Colonic mucosa (tissue), 4 donors: ENCODE measurements at places on chromosomes 1 and 21. TPM values are rescaled to one million over a fixed set of nuclear protein-coding genes. Genes with fewer than 3 reads are reported as not detected.

KRTAP12-2 gene
- total RNA-seq = not detected

GRCh38 chr1:54460351-54460750, 54.2 kb upstream of the SSBP3 start:
- DNase-seq = no peak

DNA sequence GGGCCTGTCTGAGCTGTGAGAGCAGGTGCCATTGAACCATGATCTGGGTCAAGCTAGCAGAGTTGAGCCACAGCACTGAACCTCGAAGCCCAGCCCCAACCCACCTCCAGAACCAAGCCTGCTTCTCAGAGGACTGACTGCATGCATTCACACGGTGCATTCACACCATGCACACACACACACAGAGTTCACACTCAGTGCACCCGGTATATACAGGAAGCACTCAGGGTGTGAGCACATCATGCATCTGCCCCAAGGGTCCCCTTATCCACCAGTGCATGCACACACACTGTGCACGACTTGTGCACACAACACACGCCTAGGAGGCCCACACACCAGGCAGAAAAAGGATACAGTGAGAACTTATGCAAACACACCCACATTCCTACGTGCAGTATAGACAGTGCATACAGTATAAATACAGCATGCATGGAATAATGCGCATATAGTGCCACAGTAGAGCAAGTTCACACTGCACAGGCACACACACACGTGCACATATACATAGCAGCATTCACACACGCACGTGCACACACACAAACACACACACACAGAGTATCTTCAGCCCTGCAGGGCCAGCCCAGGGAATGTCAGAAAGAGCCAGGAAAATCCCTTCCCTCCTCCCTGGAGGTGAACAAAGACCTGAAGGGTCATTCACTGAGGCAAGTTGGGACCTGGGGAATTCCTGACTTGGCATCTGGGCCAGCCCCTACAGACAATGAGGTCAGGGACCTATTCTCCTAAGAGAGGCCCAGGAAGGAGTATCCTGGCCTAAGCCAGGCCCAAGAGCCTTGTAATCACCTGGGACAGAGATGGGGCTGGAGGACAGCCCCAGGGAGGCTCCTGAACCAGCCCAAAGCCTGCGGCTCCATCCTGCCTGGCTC, 42.1 kb downstream of the CAMK2N1 start:
- DNase-seq = no peak

- DNase-seq = no peak
These were observed 163.1 kb downstream of the PCNX2 start for GRCh38 chr1:233132445-233132844.

GRCh38 chr1:62439652-62440371, 3.0 kb downstream of the USP1 start:
- no peak for DNase-seq

DNA sequence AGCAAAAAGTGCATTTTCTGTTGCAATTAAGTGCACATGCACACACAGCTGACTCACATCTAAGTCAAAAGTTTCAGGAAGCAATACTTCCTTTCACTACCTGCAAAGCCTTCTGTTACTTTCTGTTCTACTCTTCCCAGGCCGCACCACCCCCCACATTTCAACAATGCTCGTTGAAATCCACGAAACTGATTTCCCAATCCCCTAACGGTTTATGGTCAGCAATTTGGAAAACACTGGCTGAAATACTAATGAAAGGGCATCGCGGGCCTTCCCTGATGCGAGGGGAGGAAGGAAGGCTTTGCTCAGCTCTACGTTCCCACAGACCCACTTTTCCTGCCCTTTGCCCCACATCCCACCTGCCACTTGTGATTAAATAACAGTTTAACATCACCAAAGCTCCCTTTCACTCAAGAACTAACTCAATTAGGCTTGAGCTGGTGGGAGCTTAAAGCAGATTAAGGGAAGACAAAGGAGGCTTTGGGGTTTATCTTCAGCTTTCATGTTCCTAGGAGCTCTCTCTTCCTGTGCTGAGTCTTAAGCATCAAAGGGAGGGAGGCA, 243.2 kb upstream of the RAB4A start:
- DNase-seq = no peak

PIGV gene
- total RNA-seq = 16.8 TPM

AMY1A gene
- not detected for total RNA-seq

FAAH gene
- 117 TPM for total RNA-seq

DNA sequence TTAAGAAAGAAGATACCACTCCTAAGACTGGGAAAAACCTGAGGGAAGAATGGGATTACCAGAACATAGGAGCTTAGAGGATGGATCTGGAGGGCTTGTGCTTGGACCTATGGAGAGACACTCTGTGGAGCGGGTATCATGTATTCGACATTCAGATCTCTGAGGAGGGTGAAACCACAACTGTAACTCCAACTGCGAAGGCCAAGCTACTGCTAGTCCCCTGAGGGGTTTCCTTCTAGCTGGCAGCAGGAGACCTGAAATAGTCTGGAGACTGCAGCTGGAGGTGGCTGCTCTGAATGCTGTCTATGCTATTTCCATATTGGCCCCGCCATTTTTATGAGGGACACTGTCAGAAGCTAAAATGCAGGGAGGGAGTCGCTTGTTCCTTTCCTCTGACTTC, 462.3 kb downstream of the PTPRC start:
- no peak for DNase-seq

VSIG8 gene
- not detected for total RNA-seq

TTLL7 gene
- total RNA-seq = 4.1 TPM

DNA sequence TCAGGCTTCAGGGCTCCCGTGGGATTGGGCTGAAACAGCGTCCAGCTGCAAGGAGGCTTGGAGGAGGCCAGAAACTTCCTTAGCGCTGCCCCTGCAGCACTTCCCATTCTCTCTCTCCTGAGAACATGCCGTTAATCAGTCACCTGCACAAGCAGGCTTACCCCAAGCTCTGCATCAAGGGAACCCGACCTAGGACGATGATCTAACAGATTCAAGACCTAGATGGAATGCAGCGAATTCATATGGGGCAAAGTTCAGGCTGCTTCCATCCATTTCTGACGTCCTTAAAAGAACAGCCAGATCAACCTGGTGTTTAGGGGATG, 114.1 kb downstream of the ERG start:
- DNase-seq = no peak

NBPF6 gene
- total RNA-seq = not detected

DNA sequence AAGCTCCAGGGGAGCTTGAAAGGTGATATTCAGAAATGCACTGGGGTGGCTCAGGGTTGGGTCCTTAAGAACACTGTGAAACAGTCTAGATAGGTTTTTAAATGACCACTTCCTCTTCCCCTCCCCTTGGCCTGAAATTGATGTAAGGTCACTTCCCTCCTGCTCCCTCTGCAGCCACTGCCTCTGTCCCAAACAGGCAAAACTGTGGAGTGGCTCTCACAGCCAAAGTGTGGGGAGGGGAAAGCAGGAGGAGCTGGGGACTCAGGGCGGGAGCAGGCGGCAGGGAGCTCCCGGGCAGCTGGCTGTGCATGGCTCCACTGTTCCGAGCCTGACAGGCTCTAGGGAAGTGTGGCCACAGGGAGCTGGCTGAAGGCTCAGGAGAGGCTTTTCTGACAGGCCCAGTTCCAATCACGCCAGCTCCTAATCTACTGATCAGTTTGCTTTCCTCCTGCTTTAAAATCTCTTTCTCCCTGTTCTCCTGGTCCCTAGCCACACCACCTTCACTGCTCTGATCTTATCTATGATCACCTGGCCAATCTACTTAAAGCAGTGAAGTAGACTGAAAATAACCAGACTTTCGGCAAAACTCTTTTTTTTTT, 5.1 kb upstream of the CSRP1 start:
- DNase-seq = peak; percentile 47

GRCh38 chr1:204617256-204618147, 68.0 kb downstream of the LRRN2 start:
- DNase-seq = no peak

DNA sequence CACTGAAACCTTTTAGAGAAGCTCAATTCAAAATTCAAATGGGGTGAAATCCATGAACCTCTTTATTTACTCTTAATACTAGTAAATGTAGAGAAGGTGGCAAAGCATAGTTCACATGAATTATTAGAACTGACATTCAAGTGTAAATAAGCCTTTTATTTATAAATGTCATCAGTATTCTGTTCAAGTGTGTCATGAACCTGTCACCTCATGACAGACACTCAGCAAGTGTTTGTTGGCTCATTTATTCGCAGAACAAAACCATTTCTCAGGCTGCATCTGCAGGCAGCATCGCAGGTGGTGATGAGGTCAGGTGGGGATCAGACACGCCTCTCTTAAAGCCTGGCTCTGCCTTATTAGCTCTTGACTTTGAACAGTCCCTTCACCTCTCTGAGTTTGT, 116.6 kb downstream of the SETD4 start:
- no peak for DNase-seq

- no peak for DNase-seq
These were observed 49.6 kb upstream of the HOOK1 start for GRCh38 chr1:59765011-59765730.

DNA sequence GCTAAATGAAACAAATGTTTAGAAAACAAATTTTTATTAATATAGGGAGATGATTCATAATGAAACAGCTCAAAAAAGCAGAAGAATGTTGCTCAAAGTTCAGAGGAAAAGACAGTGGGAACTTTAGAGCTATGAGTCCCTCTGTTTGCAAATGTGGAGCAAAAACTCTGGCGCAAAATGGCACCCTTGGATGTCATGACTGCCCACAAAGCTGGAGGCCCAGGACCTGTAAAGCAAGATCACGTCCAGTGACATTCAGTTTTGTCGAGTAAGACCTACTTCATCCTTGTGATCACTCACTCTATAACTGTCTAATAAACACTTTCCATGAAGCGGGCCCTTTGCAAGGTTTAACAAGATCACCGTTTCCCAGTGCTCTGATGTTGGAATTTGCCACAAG, 9.1 kb upstream of the EXO1 start:
- DNase-seq = no peak

DNA sequence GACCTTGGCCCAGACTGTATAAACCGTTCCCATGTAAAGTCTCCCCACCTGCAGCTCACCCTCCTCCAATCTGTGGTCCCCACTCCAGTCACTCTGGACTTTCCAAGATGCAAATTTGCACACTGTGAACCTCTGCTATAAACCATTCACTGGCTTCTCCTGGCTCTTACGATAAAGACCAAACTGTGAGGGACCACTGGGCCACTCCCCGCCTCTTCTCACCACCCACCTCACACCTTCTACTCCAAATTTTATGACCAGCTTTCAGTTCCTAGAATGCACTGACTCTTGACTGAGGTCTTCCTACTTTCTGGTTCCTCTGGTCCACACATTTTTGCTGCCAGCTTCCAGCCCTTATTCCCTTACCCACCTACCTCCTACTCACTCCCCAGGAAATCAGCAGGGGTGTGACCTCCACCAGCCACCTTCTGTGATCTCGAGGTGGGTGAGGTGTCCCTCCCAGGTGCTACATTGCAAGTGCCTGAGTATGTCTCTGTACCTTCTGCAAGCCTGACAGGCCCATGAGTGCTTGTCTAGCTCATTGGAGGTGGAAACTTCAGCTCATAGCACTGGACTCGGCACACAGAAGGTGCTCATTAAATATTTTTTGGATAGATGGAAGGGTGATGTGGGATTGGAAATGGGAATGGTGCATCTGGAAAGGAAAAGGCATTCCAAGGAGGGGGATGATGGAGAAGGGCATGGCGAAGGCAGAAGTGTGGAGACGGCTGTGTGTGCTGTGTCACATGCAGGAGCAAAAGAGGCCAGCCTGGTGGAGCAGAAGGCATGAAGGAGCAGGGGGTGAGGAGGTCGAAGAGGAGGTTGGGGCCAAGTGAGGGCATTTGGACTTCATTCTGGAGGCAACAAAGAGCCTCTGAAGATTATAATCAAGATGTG, 15.6 kb upstream of the CSF1 start:
- DNase-seq = no peak

- DNase-seq = no peak
These were observed 173.7 kb upstream of the FGGY start for GRCh38 chr1:59123081-59123681.

- DNase-seq = peak; percentile 71
These were observed 13.9 kb downstream of the NT5C1A start for GRCh38 chr1:39657923-39658485.

KCNK2 gene
- 0.17 TPM for total RNA-seq

SLAMF7 gene
- 7.0 TPM for total RNA-seq

TLR5 gene
- 1.7 TPM for total RNA-seq

DNA sequence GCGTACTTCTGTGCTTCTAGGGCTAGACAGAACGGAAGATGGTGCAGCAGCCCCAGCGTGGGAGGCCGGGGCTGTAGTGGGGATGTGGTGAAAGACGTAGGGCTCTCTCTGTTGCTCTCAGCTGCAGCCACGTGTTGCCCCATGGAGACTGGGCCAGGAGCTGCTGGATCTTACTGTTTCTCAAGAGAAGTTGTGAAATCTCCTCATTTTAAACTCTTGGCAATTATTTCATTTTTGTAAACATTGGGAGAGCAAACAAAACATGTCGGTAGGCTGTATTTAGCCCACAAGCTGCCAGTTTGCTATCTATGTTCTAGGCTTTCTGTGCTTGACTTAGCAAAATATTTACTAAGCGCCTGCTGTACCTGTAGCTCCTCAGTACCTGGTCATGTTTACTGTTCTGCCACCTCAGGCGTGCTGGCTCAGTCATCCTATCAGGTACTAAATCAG, 15.9 kb upstream of the ELOA start:
- DNase-seq = peak; percentile 59

DNA sequence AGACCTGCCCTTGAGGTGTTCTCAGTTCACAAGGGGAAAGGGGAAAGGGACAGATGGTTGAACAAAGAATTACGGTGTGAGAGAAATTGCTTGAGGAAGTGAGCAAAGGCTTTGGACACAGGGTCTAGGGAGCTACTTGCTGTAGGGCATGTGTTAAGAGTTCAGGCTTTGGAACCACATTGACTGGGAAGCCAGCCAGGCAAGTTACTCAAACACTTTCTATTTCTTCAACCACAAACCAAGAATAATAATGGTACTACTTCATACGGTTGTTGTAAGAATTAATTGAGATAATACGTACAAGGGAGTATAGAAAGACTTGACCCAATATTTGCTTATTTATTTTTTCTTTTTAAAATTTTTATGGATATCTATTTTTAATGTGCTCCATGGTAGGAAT, 26.6 kb downstream of the AK4 start:
- no peak for DNase-seq

ANKRD34A gene
- 0.21 TPM for total RNA-seq
